Activated CD4-positive, CD25-positive, alpha-beta regulatory T cell (primary cell): ENCODE measurements at places on chromosomes 6 and 20.

- DNase-seq, result no peak
Measured at GRCh38 chr20:46159101-46159897, 41.2 kb downstream of the CD40 start.

DNA sequence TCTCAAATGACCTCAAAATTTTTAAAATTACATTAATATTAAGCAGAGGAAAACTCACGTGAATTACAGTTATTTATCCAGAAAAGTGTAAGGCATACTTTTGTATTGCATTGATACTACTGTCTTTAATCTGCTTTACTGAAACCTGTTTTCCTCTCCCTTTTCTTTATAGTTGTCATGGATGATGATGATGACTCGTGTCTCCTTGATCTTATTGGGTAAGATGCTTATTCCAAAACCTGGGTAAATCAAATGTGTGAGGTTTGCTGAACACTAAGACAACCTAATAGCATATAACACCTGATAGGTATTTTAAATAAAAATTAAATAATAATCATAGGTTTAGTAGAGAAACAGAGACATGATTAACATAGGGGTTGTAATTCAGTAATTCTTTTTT is 40.0 kb downstream of the BICRAL start:
- DNase-seq, result no peak

DNA sequence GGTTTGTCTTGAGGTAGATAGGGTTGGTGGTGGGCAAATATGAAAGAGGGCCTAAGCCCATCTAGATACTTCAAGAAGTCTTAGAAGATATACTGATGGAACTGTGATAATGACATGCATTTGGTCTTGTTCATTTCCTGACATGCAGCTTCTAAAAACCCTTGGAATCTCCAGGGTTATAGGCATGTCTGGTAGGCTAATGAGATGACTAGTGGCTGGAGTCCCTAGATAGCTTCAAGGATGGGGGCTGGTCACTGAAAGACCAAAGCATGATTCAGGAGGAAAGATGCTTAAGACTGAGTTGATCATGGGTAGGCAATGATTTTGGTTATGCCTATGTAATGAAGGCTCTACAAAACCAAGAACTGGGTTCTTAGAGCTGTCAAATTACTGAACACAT is 217.9 kb upstream of the MOCS1 start:
- DNase-seq, result no peak

- no peak for DNase-seq
Measured at GRCh38 chr6:37059344-37060194, 54.1 kb downstream of the FGD2 start.

GRCh38 chr6:131321589-131321988 is 186.3 kb downstream of the AKAP7 start:
- no peak for DNase-seq

GRCh38 chr6:105587349-105588122 is 184.7 kb upstream of the PREP start:
- DNase-seq, result no peak

DNA sequence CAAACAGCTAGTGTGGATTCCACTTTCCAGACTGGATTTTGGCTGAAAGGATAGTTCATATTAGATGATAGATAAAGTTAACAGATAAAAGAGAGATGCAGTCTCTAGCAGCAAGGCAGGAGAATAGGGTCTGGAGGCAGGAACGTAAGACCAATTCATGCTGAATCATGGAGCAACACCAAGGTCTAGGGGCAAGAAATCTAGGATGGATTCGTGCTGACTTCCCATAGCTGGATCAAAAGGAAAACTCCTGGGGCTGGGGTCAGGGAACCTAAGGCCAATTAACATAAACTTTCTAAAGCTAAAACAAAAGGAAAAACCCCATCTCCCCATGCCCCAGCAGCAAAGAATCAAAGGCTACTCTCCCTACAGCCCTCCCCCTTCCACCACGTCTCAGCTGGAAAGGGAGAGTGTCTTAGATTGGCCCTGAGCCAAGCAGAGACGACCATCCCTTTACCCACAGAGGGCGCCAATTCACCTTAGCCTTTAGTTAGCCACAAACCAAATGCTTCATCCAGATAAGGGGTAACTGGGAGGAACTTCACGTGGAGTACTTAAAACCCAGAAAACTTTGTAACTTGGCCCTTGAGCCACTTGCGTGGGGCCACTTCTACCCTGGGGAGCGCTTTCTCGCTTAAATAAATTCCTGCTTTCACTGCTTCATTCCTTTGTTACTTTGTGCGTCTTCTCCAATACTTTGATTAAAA is 7.6 kb downstream of the TREM1 start:
- DNase-seq, result peak; percentile 30

- DNase-seq, result no peak
Measured at GRCh38 chr6:31103136-31103535, 9.2 kb downstream of the C6orf15 start.

DNA sequence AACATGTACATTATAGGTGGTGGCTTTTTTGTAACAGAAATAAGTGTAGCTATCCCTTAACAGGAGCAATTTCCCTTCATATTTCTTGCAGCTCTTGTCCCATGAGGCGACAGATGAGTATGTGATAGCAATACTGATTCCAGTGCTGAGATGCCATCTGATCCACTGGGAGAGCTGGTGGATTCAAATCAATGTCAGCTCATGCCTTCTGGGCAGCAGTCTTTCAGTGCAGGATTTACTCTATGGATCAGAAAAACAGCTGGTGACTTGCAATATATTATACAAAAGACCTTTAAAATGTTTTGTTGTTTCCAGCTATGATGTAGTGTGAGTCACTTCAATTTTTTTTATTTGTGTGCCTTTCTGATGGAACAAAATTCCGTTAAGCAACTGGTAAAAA is 259.9 kb upstream of the SASH1 start:
- no peak for DNase-seq

- no peak for DNase-seq
Measured at GRCh38 chr20:37407573-37408002, 61.6 kb downstream of the SRC start.

- no peak for DNase-seq
Measured at GRCh38 chr6:141307309-141307998, 825.3 kb upstream of the GJE1 start.
